ENCODE measurements at places on chromosomes 5 and 9.

GRCh38 chr5:119532637-119533036, 80.3 kb downstream of the HSD17B4 start:
- no peak for DNase-seq

GRCh38 chr5:139664727-139665351, 16.7 kb downstream of the CXXC5 start:
- DNase-seq: no peak

- DNase-seq: no peak
Measured at GRCh38 chr5:82918311-82919031, 158.7 kb downstream of the TMEM167A start.

DNA sequence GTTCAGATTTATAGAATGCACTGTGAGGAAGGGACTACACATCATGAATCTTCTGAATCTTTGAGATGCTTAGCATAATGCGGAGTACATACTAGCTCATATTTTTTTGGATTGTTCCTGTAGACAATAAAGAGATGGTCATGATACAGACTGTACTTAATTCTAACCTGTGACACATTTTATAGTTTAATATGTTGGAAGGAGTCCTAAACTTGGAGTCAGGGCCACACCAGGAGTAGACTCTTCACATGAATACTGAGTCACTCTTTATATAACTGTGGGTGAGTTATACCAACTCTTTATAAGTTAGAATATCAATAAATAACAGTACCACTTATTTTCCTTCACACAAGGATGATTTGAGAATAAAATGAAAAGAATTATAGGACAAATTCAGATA, 16.9 kb downstream of the C9orf85 start:
- no peak for DNase-seq

- no peak for DNase-seq
Measured at GRCh38 chr5:127206320-127207113, 84.1 kb upstream of the MEGF10 start.

- no peak for DNase-seq
Measured at GRCh38 chr5:43427306-43427705, 15.1 kb upstream of the CCL28 start.

All from central memory CD4-positive, alpha-beta T cell (primary cell).